ENCODE measurements at places on chromosomes 5 and 9.

- no peak for DNase-seq
Measured at GRCh38 chr5:61866930-61867329, 439.1 kb upstream of the KIF2A start.

GRCh38 chr5:17228821-17229291 lies 11.4 kb downstream of the BASP1 start:
- DNase-seq: no peak

DNA sequence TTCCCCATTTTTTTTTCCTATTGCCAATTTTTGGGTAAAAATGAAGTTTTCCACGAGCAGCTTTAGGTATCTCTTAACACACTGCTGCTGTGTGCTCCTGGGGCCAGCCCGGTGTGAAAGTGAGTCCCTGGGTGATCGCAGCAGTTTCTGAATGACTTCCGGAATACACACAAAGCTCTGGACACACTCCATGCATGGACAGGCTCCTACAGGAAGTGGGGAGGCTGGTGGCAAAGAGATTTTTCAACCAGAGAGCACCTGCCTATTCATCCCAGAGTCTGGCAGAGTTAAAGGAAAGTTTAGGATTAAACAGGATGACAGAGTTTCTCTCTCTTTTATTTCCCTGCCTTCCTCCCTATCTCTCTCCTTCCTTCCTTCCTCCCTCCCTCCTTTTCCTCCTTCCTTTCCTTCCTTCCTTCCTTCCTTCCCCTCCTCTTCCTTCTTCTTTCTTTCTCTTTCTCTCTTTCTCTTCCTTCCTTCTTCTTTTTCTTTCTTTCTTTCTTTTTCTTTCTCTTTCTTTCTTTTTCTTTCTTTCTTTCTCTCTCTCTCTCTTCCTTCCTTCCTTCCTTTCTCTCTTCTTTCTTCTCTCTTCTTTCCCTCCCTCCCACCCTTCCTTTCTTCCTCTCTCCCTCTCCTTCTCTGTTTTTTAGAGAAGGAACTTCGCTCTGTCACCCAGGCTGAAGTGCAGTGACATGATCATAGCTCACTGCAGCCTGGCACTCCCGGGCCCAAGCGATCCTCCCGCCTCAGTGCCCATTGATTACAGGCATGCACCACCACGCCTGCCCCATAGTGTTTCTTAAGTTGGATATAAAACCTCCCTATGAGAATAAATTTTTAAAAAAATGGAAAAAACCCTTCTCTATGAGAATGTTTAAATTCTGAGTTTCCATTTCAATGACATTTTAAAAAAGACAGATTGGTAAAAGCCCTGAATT lies 38.7 kb upstream of the UBTD2 start:
- peak; percentile 32 for DNase-seq

DNA sequence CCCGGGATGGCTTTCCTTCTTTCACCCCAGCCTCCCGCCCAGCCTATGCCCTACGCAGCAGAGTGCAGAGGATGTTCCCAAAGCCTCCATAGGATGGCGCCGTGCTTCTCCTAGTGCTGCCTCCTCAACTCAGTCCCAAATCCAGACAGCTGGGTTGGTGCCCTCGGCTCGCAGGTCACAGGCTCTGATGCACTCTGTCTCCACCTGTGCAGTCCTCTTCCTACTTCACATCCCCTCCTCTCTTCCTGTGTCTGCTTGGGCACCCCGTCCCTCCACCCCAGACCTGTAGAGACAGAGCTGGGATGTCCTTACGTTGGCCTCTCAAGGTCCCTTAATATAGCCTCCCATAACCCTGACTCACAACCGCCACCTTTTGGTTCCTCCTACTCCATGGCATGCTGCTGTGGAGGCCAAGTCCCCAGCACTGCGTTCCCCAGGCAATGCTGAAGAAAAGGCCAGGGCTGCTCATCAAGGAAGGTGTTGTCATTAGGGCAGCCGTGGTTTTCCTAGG lies 314.4 kb downstream of the GADD45G start:
- no peak for DNase-seq

DNA sequence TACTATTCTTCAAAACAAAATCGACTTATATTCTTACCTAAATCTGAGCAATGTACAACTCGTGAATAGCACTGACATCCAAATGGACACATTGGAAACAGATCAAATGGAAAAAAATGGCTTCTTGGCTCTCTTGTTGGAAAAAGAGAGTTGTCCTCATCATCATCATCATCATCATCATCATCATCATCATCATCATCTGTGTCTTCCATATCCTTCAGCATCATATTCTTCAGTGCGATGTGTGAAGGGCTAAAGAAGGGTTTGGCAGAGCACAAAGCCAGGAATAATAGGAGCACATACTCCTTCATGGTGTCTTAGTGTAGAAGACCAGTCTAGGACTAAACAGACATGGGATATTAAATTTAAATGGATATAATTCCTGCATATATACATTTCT lies 7.7 kb downstream of the ASPN start:
- no peak for DNase-seq

- no peak for DNase-seq
Measured at GRCh38 chr5:133610489-133611356, 1.6 kb downstream of the FSTL4 start.

DNA sequence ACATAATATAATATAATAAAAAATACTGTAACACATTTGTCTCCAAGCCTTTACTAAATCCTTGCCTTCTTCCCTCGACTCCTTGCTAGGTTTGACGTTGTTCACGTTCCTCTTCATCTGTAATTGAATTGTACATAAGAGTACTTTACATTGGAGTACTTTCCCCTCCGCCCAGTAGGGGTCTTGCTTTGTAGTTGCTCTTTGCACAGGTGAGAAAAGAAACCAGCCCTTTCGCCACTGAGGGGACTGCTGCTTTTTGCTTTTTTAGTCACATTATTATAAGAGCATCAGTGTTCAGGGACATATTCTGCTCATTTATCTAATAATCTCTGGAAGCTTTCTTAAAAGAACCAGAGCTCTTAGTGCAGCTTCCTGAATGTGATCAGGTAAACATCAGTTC lies 115.0 kb downstream of the CETN3 start:
- no peak for DNase-seq

DNA sequence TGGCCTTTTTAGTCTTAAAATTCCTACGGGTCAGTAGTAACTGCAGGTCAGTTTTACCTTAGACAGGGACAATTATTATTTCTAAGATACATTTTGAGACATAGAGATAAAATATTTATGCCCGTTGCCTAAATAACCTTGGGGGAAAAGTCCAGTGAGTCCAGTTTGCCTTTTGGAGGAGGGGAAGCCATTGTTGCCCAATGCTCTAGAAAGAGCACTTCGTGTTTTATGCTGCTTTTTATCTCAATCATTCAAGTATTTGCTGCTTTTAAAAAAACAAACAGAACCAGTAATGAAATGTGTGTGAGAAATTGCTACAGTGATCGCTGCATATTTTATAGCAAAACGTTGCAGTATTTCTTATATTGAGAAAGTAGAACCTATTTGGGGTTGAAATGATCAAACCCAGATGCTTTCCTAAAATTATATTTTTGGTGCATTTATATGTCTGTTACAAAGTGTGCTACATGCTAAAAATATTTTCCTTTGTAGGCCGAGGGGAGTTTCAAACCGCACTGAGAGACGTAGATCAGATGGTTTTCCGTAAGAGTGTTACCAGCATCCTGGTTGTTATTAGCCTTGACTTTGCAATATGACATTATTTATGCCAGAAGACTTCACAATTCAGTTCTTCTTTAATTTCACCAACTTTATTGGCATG lies 266.8 kb downstream of the AOPEP start:
- no peak for DNase-seq

GRCh38 chr5:7882926-7883325 lies 14.0 kb downstream of the MTRR start:
- no peak for DNase-seq

DNA sequence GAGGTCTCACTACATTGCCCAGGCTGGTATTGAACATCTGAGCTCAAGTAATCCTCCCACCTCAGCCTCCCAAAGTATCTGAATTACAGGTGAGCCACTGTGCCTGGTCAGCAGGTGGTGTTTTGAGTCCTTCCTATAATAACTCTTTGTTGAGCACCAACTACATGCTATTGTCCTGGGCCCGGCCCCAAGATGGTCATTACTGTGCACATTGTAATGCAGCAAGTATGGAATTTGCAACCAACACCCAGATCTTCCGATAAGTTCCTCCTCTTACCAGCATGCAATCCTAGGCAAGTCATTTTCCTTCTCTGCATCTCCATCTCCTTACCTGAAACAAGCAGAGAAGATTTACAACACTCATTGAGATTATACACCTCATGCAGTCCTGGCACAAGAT lies 510.3 kb upstream of the KLF4 start:
- no peak for DNase-seq

- DNase-seq: no peak
Measured at GRCh38 chr9:137761032-137761431, 116.5 kb upstream of the CACNA1B start.

DNA sequence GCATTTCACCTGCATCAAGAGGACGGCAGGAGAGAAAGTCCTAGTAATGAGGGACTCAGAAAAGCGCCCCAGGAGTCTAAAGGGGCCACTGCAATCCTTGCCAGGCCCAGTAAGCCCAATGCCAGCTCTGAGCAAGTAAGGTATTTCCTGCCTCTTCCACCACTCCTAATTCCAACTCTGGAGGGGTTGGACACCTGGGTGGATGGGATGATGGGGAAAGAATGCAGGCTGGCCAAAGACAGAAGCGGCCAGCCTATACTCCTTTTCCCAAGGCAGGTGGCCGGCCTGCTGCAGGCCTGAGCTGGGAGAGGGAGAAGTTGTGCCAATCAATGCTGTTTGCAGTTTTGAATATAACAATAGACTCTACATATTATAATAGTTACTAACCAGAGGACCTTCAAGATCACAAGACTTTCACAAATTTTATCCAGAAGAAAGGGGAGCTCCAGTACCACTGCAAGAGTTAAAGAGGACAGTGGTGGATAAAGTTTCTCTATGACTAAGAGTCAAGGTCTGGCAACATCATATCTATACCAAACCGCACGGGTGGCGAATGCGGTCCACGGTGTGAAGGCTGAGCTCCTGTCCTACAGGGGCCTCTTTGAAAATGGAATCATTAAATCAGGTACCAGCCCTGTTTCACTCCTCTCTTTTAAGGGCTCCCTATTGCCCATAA lies 115.0 kb upstream of the TBC1D2 start:
- DNase-seq: no peak

DNA sequence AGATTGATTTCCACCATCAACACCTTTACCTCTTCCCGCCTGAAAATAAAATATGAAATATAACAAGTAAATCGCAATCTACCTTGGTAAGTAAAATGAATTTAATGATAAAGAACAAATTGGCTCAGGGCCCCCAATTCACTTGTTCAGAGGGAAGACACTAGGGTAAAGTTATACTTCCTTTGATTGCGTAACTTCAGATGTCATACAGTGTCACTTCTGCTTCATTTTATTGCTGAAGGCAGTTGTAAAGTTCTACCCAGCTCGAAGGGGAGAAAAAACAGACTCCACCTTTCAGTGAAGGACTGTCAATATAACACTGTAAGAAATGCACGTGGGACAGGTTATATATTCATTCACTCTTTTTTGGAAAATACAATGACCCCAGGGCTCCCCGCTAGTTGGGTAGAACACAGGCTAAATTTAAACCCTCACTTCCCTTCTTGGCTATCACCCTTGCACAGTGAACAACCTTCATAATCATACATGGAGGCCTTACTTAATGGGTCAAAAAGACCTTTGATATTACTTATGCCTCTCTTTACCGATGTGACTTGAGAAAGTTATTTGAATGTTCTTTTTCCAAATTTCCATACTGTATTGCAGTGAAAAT lies 848.8 kb downstream of the MAT2B start:
- DNase-seq: no peak

DNA sequence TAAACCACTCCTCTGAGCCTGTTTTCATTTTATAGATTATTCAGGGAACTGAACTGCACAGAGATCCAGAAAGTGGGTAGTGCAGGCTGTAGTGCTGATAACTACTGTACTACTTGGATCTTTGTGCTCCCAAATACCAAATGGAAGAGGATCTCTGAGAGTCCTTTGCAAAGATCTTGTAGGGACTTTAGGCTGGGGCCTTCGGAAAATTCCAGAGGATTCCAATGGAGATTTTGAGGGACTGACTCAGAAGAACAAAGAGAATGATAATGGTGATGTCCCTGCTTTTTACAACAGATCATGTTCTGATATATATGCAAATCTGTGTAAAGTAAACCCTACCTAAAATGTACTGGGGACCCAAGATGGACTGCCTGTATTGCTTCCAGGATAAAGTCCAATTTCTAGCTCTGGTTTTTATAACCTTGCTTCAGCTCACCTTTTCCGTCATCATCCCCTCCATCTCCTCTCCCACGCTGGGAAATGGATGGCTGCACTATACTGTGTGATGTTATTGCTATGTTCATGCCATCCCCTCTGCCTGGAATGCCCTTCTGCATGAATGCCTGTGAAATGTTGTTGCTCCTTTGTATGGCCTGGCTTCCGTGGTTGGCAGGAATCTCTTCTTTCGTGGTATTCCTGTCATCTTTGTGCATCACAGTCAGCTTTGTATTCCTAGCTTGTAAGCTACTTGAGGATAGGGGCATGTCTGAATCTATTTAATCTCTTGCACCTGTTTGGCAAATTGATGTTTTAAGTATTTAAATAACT lies 9.7 kb upstream of the PSMD5 start:
- DNase-seq: no peak

DNA sequence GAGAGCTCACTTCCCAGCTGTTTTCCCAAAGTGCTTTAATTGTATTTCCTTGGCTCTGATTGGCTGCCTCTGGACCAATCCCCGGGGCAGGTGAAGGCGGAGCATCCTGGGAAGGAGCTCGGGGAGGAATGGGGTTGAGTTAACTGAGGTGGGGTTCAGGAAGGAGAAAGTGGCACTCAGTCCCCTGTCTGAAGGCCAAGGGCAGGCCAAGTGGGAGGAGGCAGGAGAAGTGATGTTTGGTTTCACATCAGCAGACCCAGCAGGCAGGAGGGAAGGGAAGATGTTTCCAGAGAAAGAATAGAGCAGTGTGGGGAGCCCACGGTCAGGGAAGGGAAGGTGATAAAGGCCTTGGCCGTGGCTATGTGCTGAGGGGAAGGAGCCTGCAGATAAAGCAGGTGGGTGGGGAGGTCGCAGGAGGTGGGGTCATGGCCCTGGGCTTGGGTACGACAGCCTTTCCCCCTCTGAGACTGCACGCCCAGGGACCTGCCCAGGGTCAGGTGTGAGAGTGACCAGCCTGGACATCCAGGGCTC lies 3.1 kb downstream of the TSPAN17 start:
- no peak for DNase-seq

DNA sequence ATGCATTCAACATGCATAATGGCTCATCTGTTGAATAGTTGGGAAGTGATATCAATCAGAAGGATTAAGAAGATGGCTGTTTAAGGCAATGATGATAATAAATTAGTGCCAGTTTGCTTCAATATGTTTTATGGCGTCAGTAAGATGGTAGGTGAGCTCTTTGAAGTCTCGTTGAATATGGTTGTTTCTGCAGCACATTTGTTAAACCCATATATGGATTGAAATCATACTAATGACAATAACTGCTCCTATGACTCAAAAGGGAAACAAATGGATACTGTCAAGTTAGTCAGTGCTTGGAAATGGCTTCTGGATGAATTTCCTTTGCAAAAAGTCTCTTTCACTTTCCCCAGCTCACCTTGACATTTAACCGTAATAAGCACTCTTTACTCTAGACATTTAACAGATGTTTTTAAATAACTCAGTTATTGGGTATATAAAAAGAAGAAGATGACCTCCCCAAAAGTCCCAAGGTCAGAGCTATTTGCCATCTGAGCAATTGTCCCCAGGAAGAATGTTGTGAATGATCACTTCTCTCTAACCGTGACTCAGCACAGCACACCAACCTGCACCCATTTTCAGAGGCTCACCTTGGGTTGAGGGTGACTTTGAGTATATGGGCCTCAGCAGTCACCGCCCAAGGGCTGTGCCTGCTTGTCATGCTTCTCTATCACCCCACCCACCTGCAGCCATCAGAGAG lies 133.4 kb downstream of the GRIA1 start:
- no peak for DNase-seq

- DNase-seq: no peak
Measured at GRCh38 chr9:118000581-118000980, 296.4 kb downstream of the TLR4 start.
